ENCODE measurements at places on chromosomes 1 and 21. TPM values are rescaled to one million over a fixed set of nuclear protein-coding genes. Genes with fewer than 3 reads are reported as not detected.

GRCh38 chr1:168472223-168472622, 71.6 kb downstream of the XCL2 start:
- H3K27ac ChIP-seq = no peak overlapping the region
- DNase-seq = no peak
- H3K27me3 ChIP-seq = no peaks in the 10 kb centered on the region
- H3K36me3 ChIP-seq = no peaks in the 10 kb centered on the region

GRCh38 chr1:154895798-154896197, 25.7 kb upstream of the KCNN3 start:
- no peak overlapping the region for H3K4me3 ChIP-seq
- no peak for DNase-seq
- no peaks in the 10 kb centered on the region for H3K4me1 ChIP-seq
- H3K36me3 ChIP-seq = no peaks in the 10 kb centered on the region

ELAPOR1 gene
- total RNA-seq = 0.45 TPM

- no peak overlapping the region for H3K4me3 ChIP-seq
- peak; percentile 43 for DNase-seq
- no peaks in the 10 kb centered on the region for H3K27me3 ChIP-seq
- H3K4me1 ChIP-seq = peaks cover 34% of the 10 kb centered on the region
Observed at GRCh38 chr1:32933742-32934322, 30.8 kb downstream of the RNF19B start.

GRCh38 chr21:31855180-31855579, 17.6 kb upstream of the HUNK start:
- H3K27ac ChIP-seq = no peak overlapping the region
- peaks cover 16% of the 10 kb centered on the region for H3K27me3 ChIP-seq
- no peak overlapping the region for H3K4me3 ChIP-seq

ZMPSTE24 gene
- total RNA-seq = 62.0 TPM

SPOCD1 gene
- total RNA-seq = 8.4 TPM

GRCh38 chr21:36425286-36425685, 40.1 kb downstream of the CHAF1B start:
- DNase-seq = no peak
- no peak overlapping the region for H3K27ac ChIP-seq
- H3K27me3 ChIP-seq = no peaks in the 10 kb centered on the region
- no peak overlapping the region for H3K4me3 ChIP-seq
- peaks cover 14% of the 10 kb centered on the region for H3K36me3 ChIP-seq

DTL gene
- total RNA-seq = 37.7 TPM

TMPRSS3 gene
- 10.3 TPM for total RNA-seq

TMEM54 gene
- total RNA-seq = 95.9 TPM

HCRTR1 gene
- total RNA-seq = not detected

- peaks cover 13% of the 10 kb centered on the region for H3K27me3 ChIP-seq
- peak overlapping the region; percentile 82 for H3K27ac ChIP-seq
- H3K36me3 ChIP-seq = peaks cover 29% of the 10 kb centered on the region
- H3K4me3 ChIP-seq = peak overlapping the region; percentile 85
- H3K4me1 ChIP-seq = peaks cover 21% of the 10 kb centered on the region
Observed at GRCh38 chr1:53837646-53837923, 511 bp downstream of the NDC1 start.

USH2A gene
- total RNA-seq = not detected

- H3K27me3 ChIP-seq = no peaks in the 10 kb centered on the region
- no peak overlapping the region for H3K4me3 ChIP-seq
- no peaks in the 10 kb centered on the region for H3K4me1 ChIP-seq
- H3K36me3 ChIP-seq = no peaks in the 10 kb centered on the region
- H3K27ac ChIP-seq = no peak overlapping the region
Observed at GRCh38 chr1:222026280-222026679, 284.4 kb upstream of the DUSP10 start.

- no peak overlapping the region for H3K4me3 ChIP-seq
- no peaks in the 10 kb centered on the region for H3K27me3 ChIP-seq
- H3K4me1 ChIP-seq = peaks cover 25% of the 10 kb centered on the region
- no peak overlapping the region for H3K27ac ChIP-seq
Observed at GRCh38 chr1:38997034-38997900, 6.2 kb downstream of the AKIRIN1 start.

GUCA2A gene
- not detected for total RNA-seq

DNA sequence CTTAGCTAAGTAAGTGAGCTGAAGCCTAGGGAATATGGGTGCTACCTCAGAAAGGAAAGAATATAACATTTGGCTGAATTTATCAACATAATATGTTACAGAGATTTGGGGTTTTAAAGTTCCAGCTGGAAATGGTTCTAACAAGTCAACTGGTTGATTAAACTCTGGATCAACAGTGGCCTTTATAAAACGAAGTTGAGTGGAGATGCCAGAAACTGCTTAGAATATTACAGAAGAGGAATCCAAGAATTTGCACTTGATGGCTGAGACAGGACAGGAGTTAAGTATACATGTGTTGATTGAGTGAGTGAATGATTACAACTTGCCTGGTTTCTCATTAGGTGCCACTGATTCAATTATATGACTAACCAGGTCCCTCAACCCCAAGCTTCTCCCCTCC, 7.4 kb upstream of the ZBTB17 start:
- H3K27ac ChIP-seq = no peak overlapping the region
- no peak overlapping the region for H3K4me3 ChIP-seq
- peaks cover under 1% of the 10 kb centered on the region for H3K27me3 ChIP-seq
- no peaks in the 10 kb centered on the region for H3K36me3 ChIP-seq
- H3K4me1 ChIP-seq = no peaks in the 10 kb centered on the region
- DNase-seq = no peak

DNA sequence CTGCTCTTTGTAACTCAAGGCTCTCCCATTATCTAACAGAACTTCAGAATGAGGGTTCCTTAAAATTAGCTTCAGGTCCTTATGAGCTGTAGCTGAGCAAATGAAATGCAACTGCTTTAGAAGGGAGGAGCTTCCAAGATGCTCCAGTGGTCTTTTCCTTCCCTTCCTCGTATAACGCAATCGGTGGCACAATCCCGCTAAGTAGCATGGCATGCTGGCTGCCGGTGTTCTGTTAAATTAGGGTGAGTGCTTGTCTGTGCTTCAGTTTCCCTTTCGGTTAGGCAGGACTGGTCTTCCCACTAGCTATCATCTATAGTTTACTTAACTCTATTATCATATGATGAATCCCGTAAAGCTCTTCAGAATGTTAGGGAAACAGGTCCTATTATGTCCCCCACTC, 917 bp downstream of the KIAA0040 start:
- peaks cover 22% of the 10 kb centered on the region for H3K36me3 ChIP-seq
- DNase-seq = peak; percentile 21
- peak overlapping the region; percentile 89 for H3K27ac ChIP-seq
- H3K4me1 ChIP-seq = peaks cover 36% of the 10 kb centered on the region

- H3K36me3 ChIP-seq = no peaks in the 10 kb centered on the region
- no peak for DNase-seq
- H3K4me1 ChIP-seq = no peaks in the 10 kb centered on the region
- no peak overlapping the region for H3K4me3 ChIP-seq
Observed at GRCh38 chr1:220182111-220182510, 88.2 kb downstream of the IARS2 start.

SRSF10 gene
- 121 TPM for total RNA-seq

- H3K4me3 ChIP-seq = no peak overlapping the region
- no peaks in the 10 kb centered on the region for H3K27me3 ChIP-seq
- peaks cover 6% of the 10 kb centered on the region for H3K36me3 ChIP-seq
- no peak for DNase-seq
- no peaks in the 10 kb centered on the region for H3K4me1 ChIP-seq
Observed at GRCh38 chr1:214324896-214325800, 44.2 kb downstream of the SMYD2 start.

CFAP45 gene
- 1.6 TPM for total RNA-seq

PRKAA2 gene
- 9.7 TPM for total RNA-seq

SLC16A4 gene
- total RNA-seq = 0.83 TPM

DNA sequence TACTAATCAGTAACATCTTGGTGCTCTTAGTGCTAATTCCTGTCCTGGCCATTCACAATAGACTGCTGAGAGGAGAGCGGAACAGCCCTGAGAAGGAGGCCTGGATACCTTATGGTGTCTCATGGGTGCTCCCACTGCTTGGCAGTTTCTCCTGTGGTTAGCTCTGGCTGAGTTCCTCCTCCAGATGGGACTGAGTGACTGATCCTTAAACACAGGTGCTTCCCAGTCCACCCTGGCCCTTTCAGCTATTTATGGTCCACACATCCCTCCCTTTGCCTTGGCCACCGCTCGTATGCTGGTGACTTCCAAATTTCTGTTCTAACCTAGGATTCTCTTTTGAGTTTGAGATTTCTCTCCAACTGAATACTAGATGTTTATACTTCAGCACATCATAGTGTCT, 157.0 kb upstream of the CACNA1E start:
- no peak overlapping the region for H3K4me3 ChIP-seq
- no peak for DNase-seq
- no peak overlapping the region for H3K27ac ChIP-seq

GRCh38 chr1:169128562-169128961, 22.1 kb downstream of the ATP1B1 start:
- no peak overlapping the region for H3K4me3 ChIP-seq
- peak overlapping the region; percentile 53 for H3K27ac ChIP-seq

DNA sequence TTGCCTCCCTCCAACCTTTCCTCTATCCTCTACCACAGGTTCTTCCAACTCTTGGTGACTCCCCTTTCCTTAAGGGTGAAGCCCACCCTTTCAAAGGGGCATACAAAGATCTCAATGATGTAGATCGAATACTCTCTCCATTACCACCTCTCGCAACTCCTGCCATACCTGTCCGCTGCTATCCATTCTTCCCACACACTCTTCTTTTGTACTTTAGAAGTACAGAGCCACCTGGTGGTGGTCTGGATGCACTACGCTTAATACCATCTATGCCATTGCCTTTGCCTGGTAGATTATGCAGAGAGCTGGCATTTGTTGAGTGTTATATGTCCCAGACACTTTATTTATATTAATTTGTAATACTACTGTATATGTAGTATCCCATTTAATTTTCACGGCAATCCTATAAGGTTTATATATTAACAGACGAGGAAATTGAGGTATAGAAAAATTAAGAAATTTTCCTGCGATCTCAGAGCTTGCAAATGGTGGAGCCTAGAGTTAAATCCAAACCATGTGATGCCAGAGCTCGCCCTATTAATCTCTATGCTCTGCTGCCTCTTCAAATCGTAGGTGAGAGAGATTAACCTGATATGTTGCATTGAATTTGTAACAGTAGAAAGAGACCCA, 22.9 kb downstream of the TSHB start:
- no peaks in the 10 kb centered on the region for H3K27me3 ChIP-seq
- H3K4me3 ChIP-seq = no peak overlapping the region
- peak; percentile 58 for DNase-seq
- no peaks in the 10 kb centered on the region for H3K4me1 ChIP-seq
- no peak overlapping the region for H3K27ac ChIP-seq

TMCO1 gene
- 145 TPM for total RNA-seq

DNA sequence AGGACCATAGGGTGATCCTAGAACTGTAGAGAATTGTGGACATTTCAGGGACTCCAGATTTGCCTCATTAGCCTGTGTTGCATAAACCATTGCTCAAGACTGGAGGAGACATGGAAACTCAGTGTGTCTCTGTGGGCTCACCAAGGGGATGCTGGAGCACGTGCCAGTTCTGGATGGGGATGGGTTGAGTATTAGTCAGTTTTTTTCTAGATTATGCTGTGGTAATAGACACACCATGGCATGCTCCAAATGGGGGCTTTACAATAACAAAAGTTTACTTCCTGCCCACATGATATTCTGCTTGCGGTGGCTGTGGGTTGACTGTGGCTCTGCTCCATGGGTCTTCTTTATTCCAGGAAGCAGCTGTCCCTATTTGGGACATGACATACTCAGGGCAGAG, 125.4 kb downstream of the FOXD2 start:
- H3K4me1 ChIP-seq = peaks cover 49% of the 10 kb centered on the region
- DNase-seq = no peak
- H3K4me3 ChIP-seq = no peak overlapping the region
- H3K27me3 ChIP-seq = no peaks in the 10 kb centered on the region
- peaks cover 10% of the 10 kb centered on the region for H3K36me3 ChIP-seq

MAB21L3 gene
- 0.21 TPM for total RNA-seq

MLLT11 gene
- total RNA-seq = 2.1 TPM

RNF223 gene
- 5.0 TPM for total RNA-seq

DNA sequence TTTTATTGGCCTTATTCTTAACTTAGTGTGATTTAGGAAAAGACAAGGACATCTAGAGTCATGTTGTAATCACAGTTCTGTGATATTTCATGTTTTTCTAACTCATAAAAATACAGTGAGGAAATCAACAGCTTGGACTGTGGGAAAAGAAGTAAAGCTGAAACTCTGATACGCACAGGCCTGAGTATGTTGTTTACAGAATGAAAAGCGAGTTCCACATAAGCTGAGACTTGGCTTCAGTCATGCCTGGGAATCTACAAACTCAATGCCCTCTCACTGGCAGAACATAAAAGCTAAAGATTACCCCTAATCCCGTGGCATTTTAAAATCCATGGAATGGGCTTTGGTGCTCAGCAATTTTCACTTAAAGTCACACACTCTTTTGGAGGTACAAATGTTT, 23.6 kb upstream of the ATP5PO start:
- H3K4me3 ChIP-seq = no peak overlapping the region
- no peak overlapping the region for H3K27ac ChIP-seq
- no peak for DNase-seq
- H3K4me1 ChIP-seq = no peaks in the 10 kb centered on the region
- H3K36me3 ChIP-seq = no peaks in the 10 kb centered on the region

VCAM1 gene
- total RNA-seq = 1.4 TPM

CHI3L1 gene
- not detected for total RNA-seq

DNA sequence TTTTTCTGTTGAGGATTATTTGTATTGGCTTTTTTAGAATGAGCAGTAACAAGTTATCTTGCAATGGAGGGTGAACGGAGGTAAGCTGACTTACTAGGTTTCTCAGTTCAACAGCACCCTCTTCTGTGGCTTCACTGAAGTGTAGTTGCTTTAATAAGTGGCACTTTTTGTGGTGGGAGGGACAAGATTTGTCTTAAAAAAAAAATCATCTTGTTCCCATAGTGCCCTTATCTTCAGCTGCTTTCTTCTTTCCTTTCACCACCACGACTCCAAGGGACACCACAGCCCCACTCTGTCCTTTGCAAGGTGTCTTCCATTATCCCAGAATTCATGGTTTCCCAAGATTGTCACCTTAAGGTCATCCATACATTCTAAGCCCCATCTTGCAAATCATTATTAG, 92.9 kb downstream of the PIGK start:
- no peaks in the 10 kb centered on the region for H3K36me3 ChIP-seq
- no peaks in the 10 kb centered on the region for H3K27me3 ChIP-seq
- peak; percentile 39 for DNase-seq
- no peak overlapping the region for H3K4me3 ChIP-seq
- no peaks in the 10 kb centered on the region for H3K4me1 ChIP-seq
- H3K27ac ChIP-seq = no peak overlapping the region

- no peaks in the 10 kb centered on the region for H3K36me3 ChIP-seq
- no peak for DNase-seq
- no peak overlapping the region for H3K4me3 ChIP-seq
- H3K27ac ChIP-seq = no peak overlapping the region
- no peaks in the 10 kb centered on the region for H3K4me1 ChIP-seq
Observed at GRCh38 chr1:15489052-15489736, 13.3 kb downstream of the CELA2B start.

RPL11 gene
- 622 TPM for total RNA-seq
